Dermis microvascular lymphatic vessel endothelial cell (primary cell): ENCODE measurements at places on chromosomes 1 and 21. TPM values are rescaled to one million over a fixed set of nuclear protein-coding genes. Genes with fewer than 3 reads are reported as not detected.

GRCh38 chr1:168285521-168285790 lies 4.8 kb downstream of the TBX19 start:
- no peak for DNase-seq

GRCh38 chr1:96587222-96587621 lies 134.4 kb upstream of the PTBP2 start:
- DNase-seq, result no peak

- DNase-seq, result peak; percentile 43
Observed at GRCh38 chr21:28311411-28312190, 681.1 kb downstream of the LTN1 start.

- DNase-seq, result no peak
Observed at GRCh38 chr1:99264201-99265021, at the start of gene PLPPR4. Gene PLPPR4, plus strand, starts transcription at chr1:99264492. Its CDS starts 102 bp downstream, at chr1:99264594.

DNA sequence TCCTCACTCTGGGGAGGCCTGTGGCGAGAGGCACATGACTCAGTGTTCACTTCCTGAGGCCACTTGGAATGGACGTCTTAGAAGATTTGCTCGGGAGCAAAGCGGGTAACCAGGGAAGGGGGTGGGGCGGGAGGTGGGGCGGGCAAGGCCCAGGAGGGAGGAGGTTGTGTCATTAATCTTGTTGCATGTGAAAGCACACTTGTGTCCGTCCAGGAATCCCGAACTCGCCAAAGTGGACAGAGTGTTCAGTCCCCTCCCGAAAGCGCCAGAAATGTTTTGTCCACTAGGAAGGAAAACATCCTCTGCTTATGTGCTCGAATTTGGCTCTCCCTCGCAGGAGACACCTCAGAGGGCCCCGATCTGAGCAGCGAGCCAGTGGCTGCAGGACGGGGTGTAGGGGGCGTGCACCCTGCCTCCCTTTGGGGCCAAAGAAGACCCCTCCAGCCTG lies 84.2 kb downstream of the SPSB1 start:
- peak; percentile 44 for DNase-seq

DNA sequence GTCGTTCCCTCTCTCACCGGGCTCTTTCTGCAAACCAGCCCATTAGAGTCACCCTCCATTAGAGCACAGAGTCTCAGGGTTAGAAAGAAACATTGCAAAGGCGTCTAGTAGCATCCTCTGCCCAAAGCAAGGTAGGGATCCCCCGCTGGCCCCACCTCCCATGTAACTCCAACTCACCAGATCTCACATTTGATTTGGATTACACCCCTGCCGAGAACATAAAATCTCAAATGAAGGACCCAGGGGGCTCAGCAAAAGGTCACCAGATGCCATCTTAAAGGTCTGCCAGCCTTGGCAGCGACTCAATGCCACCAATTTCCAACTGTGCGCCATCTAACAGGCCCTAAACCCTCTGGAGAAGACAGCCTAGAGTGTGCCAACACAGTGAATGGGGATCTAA lies 14.1 kb downstream of the C1orf87 start:
- DNase-seq, result no peak

- DNase-seq, result no peak
Observed at GRCh38 chr1:232282498-232282897, 347.4 kb downstream of the SIPA1L2 start.

GRCh38 chr1:113978863-113979702 lies at the start of gene OLFML3:
Gene OLFML3, plus strand, starts transcription at chr1:113979474. Its CDS starts 43 bp downstream, at chr1:113979517.
- DNase-seq, result peak; percentile 90

DNA sequence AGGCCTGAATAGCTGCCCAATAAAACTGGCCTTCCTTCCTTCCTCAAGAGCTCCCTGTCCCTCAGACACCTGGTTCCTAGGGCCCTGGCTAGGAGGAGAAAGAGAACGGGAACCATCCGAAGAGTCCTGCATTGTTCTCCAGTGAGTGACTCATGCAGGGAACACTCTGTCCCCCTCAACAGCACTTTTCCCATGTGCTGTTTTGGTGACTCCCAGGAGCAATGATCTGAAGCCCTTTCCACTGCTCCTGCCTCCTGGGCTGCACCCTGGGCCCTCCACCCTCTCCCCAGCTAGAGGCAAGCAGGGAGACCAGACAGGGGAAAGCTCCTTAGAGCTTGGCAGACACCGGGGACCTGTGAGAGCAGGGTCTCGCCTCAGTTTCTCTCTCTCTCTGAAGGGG lies 18.9 kb downstream of the TNNT2 start:
- peak; percentile 62 for DNase-seq

DNA sequence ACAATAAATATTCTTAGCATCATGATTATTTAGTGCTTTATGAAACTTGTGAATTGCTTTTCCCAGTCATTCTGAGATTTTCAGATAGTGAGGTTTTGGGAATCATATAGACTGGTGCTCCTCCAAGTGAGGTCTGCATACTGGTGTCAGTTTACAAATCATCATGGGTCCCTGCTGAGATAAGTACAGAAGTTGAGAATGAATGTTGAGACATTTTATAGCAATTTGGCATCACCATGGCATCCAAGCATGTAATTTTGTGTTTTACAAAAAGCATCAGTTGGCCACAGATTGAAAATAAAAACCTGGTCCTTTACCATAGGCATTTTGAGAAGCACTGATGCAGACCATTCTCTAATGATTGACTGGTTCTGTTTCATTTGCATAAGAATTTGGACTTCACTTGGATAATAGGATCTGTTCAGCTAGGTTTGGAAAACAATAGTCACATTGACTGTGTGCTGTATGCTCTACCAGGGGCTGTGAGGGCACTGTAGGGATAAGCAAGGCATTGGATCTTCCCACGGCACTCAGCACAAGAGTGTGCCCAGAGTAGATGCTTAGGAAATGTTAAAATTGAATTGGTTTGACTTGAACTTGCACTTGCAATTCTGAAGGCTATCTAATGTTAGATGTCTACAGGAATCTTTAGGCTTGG lies 79.0 kb upstream of the JUN start:
- DNase-seq, result no peak

DNA sequence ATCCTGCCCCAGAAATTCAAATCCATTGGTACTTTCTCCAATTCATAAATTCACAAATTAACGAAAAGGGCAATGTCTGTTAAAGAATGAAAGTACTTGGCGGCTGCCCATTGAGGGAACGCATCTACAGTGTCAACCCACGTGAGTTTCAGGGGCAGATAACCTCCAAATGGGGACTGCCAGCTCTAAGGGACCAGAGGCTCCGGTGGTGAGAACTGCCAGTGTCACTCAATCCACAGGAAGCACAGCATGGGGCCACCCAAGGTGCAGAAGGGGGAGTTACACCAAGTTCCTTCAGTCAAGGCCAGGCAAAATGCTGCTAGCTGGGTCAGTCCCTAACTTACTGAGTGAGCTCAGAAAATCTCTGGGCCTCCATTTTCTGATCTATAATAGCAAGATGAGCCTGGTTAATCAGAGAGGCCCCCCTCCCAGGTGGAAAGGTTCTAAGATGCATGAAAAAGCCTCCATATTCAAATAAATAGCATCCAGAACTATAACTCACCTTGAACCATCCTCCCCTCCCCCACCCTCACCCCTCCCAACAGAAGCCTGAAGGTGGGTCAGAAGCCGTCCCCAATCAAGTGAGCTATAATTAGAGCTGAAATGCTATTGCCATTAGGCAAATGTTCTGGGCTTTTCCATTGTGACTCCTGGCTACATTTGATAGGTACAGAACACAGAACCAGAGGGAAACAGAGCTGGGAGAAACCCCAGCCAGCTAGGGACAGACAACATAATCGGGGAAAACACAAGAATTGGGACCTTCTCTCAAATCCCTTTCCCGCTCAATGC lies 41.7 kb downstream of the LRP8 start:
- DNase-seq, result no peak

DNA sequence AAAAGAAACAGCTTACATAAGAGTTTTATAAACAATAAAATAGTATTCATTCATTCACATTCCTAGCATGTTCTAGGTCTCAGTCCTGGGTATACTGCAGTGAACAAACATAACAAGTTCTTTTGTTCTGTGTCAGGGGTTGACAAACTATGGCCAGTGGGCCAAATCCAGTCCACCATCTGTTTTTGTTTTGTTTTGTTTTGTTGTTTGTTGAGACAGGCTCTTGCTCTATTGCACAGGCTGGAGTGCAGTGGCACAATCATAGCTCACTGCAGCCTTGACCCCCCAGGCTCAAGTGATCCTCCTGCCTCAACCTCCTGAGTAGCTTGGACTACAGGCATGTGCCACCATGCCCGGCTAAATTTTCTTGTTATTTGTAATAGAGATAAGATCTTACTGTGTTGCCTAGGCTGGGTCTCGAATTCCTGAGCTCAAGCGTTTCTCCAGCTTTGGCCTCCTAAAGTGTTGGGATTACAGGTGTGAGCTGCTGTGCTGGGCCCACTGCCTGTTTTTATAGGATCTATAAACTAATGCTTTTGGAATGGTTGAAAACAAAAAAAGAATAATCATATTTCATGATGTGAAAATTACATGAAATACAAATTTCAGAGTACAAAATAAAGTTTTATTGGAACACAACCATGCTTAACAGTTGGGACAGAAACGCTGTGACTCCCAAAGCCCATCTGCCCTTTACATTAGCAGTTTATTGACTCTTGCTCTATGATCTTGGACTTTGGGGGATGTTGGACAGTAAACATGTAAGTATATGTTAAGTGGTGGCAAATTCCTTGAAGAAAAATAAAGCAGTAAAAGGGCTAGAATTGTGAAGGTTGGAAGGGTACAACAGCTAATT lies 17.9 kb downstream of the CAPZA1 start:
- DNase-seq, result no peak

DNA sequence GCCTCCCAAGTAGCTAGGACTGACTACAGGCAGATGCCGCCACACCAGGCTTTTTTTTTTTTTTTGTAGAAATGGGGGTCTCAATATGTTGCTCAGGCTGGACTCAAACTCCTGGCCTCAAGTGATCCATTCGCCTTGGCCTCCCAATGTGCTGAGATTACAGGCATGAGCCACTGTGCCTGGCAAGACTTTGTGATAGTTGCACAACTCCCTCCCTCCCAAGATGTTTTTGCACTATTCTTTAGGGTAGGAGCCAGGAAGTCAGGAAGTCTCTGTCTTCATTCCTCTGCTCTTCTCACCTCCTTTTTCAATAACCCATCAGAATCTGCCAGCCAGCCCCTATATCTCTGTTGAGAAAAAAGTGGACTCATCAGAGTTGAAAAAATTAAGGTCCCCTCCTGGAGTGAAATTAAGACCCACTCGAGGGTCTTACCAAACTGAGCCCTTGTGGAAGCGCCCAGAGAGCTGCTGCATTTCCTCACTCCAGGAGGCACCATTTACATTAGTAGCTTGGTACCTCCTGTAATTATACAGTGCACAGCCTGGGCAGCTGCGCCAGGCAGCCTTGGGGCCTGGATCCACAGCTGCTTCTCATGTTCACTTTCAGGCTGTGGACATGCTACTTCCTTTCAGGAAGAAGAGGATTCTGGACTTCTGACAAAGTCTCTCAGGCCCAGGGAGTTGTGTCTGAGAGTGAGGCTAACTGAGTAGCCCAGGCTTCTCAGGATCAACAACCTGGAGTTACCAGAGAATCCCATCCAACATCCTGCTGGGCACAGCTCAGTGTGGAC lies 24.0 kb downstream of the TCEA3 start:
- DNase-seq, result no peak

- DNase-seq, result no peak
Observed at GRCh38 chr1:34696230-34696629, 58.6 kb upstream of the GJB5 start.

- DNase-seq, result no peak
Observed at GRCh38 chr1:226656601-226657277, 82.3 kb downstream of the ITPKB start.

DNA sequence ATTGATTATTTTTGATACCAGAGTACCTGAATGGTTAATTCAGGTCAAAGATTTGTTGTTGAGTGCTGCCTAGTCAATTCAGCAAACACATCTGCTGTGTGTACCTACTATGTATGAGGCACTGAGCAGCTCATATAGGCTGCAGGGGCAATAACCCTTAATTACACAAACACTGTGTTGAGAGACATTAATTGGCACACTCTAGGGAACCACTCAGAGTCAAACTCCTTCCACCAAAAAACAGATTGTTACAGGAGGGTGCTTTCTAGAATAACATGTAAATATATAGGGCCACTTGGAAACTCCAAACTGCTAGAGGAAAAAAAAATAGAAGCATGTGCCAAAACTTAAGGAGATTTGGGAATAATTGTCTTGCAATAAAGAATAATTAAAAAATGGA lies 31.3 kb downstream of the UBE2U start:
- no peak for DNase-seq

DNA sequence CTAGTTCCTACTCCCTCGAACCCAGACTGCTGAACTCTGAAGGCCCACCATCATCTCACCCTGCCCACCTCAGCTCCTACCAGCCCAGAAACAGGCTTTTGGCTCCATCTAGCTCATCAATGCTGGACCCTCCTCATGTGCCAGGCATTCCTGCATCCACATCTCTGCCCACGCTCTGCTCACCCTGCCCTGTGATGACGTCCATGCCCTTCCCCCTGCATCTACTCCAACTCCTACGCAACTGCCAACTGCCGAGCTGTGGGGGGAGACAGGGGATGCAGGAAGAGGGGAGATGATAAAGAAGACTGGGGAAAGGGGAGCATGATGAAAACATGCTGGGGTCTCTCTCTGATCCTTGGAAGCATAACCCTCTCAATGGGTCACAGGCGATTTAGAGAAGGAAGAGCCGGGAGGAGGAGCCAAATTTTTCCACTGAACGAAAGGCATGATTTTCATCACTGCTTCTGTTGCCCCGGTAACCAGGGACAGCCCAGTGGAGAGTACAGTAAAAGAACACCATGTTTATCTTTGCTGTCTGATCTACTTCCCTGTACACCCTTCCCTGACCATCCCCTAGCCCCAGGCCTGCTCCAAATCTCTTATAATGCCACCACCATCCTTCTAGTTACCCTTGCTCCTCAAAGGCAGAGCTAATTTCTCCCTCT lies 44.3 kb downstream of the CD34 start:
- peak; percentile 65 for DNase-seq

GRCh38 chr1:47765236-47765635 lies 231.9 kb downstream of the TRABD2B start:
- DNase-seq, result no peak

GRCh38 chr1:11645270-11645669 lies 9.0 kb downstream of the FBXO2 start:
- no peak for DNase-seq

GRCh38 chr1:116389013-116389412 lies 16.0 kb downstream of the ATP1A1 start:
- DNase-seq, result no peak

DNA sequence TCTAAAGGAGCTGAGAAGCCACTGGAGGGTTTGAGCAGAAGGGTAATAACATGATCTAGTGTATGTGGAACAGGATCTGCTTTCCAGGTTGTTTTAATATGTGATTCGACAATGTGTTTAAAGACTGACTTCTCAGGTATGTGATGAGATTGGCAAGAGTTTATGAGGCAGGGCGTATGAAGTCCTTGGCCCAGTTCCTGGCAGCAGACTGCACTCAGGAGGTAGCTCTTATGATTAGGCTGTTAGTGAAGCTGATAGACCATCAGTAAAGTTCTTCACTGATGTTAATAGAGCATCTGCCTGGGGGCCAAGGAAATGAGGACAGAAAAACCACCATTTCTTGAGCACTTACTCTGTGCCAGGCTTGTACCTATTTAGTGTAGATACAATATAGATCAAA lies 41.9 kb upstream of the SERBP1 start:
- DNase-seq, result no peak

The RPTN gene
- not detected in 2 replicates for total RNA-seq

The RIMS3 gene
- total RNA-seq, result 0.38 and 0.39 TPM in 2 replicates

The FAM131C gene
- 0.13 TPM in 1 of 2 replicates, not detected in the other for total RNA-seq

The ANKRD34A gene
- total RNA-seq, result under 0.01 TPM in 2 replicates

The TMCO4 gene
- total RNA-seq, result 6.7 and 9.6 TPM in 2 replicates

The CFAP126 gene
- not detected in 2 replicates for total RNA-seq

The FAM76A gene
- total RNA-seq, result 6.2 and 9.7 TPM in 2 replicates

The ARTN gene
- not detected in 2 replicates for total RNA-seq

The CDC20 gene
- 18.6 and 53.7 TPM in 2 replicates for total RNA-seq

The HCRTR1 gene
- total RNA-seq, result 0.77 and 2.8 TPM in 2 replicates

The PDZK1 gene
- total RNA-seq, result 0.13 TPM in 1 of 2 replicates, not detected in the other

The CR1L gene
- total RNA-seq, result not detected in 2 replicates

The ALX3 gene
- total RNA-seq, result not detected in 2 replicates

The TGFB2 gene
- 13.4 and 32.7 TPM in 2 replicates for total RNA-seq
